Iris pigment epithelial cell (primary cell): ENCODE measurements at places on chromosomes 6 and 20.
A peak's percentile ranks its signal among the peaks of the same experiment; 100 is the strongest.

GRCh38 chr6:77457720-77458349 lies 5.5 kb downstream of the HTR1B start:
- DNase-seq: peak; percentile 97

- DNase-seq: no peak
These were observed 6.6 kb upstream of the TP53RK start for GRCh38 chr20:46695892-46696291.

DNA sequence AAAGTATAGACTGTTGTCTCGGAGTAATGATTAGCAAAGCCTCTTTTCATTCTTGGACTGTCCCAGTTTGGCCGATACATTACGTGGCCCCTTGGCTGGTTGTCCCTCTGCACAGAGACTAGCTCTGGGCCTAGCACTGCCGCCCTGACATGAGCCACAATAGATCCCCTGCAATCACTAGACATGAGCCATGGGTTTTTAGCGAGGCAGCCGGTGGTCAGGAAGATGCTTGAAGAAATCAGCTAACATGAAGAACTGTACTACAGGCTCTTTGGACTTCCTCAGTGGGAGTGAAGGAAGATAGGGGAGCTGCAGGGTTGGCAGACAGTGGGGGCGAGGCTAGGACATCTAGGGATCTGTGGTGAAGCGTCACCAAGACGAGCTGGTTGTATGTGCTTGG lies 11.0 kb downstream of the DUSP22 start:
- DNase-seq: no peak

DNA sequence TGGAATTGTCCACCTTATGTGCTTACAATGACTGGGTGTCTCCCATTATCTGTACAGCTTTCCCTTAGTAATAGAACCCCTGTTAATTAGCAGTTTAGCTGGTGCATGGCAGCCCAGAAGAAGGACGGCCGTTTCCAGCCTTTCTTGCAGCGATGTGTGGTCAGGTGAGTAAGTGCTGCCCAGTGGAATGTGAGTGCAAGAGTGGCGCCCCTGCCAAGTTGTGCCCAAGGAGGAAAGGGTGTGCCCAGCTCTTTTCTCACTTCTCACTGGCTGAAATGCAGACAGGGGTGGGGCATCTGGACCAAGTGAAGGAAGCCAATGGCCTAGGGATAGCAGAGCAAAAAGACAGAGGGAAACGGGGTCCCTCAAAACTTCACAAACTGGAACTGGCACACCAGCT lies 296.8 kb downstream of the PREX1 start:
- DNase-seq: no peak

DNA sequence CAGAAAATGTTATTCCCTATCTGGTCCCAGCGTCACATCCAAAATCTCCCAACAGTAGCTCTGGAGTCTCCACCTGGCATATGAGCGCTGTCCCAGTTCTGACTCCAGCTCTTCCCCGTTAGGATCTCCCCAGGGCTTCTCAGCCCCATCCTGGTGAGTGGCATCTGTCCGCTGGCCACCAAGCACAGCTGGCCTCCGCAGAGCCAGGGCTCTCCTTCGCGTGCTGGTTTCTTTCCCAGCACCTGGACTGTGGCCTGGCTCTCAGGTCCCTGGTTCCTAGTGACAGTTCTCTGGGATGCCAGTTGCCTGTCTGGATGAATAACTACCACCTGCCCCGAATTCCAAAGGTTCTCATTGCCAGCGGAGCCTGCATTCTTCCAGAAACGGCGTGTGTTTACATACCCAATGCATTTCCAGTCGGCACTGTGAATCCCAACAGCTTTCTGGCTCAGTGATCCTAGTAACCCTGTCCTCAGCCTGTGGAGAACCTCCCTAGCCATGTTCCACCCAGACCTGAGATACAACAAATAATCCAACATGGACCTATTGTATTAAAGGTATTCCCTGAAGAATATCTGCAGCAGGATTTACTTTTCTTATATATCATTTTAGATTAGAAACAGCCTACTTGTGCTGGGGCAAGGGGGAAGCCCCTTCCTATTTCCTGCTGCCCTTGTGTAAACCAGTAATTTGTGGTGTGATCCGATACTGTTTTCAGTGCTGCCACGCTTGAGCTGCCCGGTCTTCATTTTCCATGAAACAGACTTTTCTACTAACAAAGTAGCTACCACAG lies 69.9 kb upstream of the PDE10A start:
- DNase-seq: no peak

DNA sequence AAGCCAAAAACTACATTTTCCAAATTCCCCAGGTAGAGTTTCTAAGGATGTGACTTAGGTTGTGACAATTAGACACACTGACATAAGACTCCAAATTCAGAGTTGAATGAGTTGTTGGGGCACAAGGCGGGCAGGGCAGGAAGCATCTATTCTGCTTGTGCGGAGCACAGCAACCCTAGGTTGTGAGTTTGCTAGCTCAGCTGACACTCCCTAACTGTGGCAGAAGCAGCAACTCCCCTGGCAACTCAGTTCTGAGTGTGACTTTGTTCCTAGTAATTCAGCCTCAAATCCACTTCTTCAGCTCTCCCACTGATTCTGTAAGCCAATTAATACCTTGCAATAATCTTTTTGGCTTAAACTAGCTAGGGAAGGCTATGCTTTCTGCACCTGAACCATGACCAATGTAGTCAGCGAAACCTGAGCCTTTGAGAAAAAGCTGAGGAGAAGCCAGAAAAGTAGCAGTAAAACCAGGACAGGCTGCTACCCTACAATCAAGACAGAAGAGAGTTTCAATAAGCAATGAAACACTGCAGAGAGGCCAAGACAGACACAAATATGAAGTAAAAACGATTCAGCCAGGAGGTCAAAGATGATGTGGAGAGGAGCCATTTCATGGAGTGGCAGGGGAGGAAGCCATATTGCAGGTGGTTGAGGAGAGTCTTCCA lies 30.0 kb upstream of the PAQR8 start:
- DNase-seq: no peak

DNA sequence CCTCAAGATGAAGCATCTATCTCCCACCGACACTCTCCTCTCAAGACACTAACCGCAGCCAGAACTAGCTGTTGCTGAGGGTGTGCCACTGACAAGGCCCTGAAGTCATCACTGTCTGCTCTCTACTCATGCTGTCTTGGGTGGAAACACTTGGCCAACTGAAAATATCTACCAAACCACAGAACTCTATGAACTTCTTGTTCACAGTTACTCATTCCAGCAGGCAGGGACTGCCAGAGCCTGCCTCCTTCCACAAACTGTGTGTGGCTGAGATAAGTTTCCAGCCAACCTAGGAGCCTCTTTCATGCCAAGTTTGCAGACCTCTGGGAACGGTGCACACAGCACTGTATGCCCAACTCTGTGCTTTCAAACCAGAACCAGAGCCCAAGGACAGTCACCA lies 45.5 kb upstream of the NXT1 start:
- DNase-seq: peak; percentile 57

DNA sequence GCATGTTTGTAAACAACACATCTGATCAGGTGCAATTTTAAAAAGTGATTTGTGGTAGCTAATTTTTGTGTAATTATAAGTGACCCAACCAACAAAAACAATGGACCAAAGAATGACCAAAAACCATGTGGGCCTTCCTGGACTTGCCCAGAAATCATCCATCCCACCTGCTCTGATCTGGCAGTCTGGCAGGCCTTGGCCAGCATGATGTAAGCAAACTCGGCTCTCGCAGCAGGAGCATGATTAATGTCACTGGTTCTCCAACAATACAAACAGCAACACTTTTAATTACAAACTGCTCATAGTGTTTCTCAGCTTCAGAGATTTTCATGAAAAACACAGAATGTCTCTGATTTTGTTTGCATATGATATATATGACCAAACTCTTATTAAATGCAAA lies 16.1 kb downstream of the TP53INP2 start:
- peak; percentile 21 for DNase-seq

GRCh38 chr20:47334022-47334551 lies 22.4 kb downstream of the ZMYND8 start:
- peak; percentile 99 for DNase-seq

- no peak for DNase-seq
These were observed 30.1 kb downstream of the FBXO9 start for GRCh38 chr6:53095270-53095669.

- no peak for DNase-seq
These were observed 9.3 kb downstream of the SLC2A4RG start for GRCh38 chr20:63748934-63749270.

DNA sequence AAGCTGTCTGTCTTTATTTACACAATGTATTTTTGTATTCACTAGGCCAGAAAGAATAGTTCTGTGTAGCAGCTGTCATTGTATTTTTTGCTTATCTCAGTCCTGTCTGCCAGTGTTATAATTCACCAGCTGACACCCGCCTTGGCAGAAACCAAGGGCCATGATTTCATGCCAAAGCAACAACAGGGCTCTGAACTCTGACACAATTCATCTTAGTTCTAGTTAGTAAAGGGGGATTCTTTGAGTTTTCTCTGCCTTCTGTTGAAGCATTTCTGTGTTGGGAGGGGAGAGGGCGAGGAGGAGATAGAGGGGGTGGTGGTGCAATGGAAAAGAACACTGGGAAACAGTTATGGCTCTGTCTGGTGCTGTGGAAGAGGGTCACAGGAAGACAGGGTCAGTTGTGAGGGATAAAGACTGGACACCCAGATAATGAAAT lies 684.6 kb upstream of the MARCKS start:
- no peak for DNase-seq

GRCh38 chr6:112701201-112701600 lies 354.1 kb downstream of the RFPL4B start:
- peak; percentile 19 for DNase-seq

DNA sequence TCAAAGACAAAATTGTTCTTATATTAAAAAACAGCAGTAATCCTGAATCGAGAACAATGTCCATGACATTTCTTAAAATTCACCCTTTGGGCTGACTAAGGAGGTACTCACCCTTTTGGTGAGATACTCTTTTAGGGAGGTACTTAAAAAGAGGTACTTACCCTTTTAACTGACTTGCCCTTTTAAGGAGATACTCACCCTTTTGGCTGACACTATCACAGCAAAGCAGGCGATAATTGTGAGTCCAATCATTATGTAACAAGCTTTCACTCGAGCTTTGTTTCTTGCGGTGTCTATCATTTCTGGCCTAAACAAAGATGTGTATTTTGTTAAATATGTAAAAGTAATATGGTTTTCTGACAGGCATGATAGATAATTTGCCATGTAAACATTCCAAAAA lies 3.7 kb downstream of the FAM162B start:
- DNase-seq: no peak

GRCh38 chr20:10708351-10709185 lies 34.8 kb upstream of the JAG1 start:
- peak; percentile 87 for DNase-seq

DNA sequence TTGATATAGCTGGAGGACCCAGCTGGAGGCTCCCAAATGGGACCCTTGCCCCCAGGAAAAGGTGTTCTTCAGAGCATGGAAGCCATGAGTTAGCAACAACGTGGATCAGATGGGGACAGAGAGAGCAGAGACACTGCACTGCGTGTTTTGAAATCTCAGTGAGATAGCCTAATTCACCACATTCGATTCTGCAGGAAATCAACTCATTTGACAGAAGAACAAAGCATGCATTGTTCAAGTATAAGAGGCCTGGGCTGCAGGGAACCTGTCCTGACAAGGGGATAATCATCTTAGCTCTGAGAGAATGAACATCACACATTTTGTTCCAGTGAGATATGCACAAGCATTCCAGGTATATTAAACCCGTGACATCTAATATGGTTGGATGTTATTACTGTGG lies 450.2 kb downstream of the CDH26 start:
- no peak for DNase-seq

DNA sequence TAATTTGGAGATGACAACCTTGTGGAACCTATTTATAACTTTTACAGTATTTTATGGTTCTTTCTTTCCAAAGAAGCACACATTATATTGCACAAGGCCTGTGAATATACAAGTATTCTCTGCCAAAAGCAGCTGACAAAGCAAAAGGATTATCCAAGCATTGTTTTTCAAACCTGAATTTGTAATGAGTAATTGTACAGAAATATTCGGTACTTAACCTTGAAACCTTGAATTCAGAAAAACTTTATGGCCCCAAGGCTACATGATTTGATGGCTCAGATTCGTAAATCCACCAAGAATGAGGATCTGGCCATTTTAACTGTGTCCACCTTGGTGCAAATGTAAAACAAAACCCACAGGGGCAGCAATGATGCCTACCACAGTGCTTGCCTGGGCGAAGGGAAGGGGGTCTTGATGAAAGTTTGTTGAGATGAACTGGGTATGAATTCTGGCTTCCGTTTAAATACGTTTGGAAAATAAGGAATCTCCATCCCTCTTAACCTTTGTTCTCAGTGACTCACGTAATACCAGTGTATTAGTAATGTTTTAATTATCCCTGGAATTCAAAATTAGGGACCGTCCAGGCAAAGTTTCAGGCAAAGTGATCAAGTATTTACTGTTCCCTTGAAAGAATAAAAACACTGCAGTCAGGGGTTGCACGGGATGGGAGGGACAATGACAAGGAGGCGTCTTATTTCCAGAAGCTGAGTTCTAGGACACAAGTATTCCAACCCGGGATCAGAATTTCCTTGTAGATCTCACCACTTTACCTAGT lies 2.7 kb upstream of the RBM24 start:
- peak; percentile 39 for DNase-seq

- DNase-seq: no peak
These were observed 6.0 kb downstream of the SMPD2 start for GRCh38 chr6:109446541-109446940.

DNA sequence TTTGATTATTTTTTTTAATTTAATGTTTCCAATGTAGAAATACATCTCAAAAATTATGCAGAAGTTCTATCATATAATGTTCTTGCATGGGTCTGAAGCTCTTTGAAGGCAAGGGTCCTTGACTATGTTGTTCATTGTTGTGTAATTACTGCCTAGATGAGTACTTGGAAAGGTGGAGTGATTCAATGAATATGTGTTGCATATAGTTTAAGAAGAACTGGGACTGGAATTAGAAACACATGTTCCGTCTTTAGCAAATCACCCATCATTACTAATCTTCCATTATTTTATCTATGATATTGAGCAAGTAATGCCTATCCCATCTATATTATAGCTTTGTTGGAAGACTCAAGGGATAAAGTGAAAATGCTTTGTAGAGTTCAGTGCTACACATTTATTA lies 147.3 kb downstream of the LAMA2 start:
- DNase-seq: peak; percentile 11

DNA sequence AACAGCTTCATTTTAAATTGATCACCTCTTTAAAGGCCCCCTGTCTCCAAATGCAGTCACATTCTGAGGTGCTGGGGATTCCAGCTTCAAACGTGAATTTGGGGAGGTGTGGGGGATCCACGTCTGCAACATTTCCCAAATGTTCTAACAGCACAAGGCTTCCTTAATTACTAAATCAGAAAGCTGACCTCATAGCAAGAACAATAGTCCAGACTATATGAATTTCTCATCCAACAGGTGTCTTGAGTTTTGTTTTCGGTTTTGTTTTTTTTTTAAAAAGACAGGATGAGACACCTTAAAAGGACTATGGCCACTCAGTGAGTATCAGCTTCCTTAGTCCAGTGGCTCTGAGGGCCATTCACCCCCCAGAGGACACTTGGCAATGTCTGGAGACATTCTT lies 11.5 kb downstream of the ATP9A start:
- no peak for DNase-seq

DNA sequence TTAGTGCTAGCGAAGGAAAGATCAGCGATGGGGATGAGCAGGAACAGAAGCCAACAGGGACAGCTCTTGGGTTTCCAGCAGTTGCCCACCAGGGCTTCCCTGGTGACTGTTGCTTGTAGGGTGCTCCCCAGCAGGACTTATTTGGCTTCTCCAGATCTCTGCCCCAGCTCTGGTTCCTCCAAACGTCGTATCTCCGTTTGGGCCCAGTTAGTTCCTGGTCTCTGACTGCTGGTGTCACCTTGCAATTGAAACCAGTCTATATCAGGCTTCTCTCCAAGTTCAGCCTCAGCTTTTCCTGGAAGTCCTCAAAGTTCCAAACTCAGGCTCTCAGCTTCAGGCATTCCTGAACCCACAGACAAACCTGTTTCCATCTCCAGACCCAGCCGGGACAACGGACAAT lies 70.8 kb upstream of the NXT1 start:
- no peak for DNase-seq
